ENCODE measurements at places on chromosomes 16 and 17. TPM values are rescaled to one million over a fixed set of nuclear protein-coding genes. Genes with fewer than 3 reads are reported as not detected.

The ZMYND15 gene
- total RNA-seq: 0.09 TPM

The GPRC5C gene
- 1.3 TPM for total RNA-seq

The TLE7 gene
- not detected for total RNA-seq

The NFATC2IP gene
- total RNA-seq: 72.7 TPM

The RAB37 gene
- 2.7 TPM for total RNA-seq

The BCAR1 gene
- 1.7 TPM for total RNA-seq

The NXN gene
- 0.93 TPM for total RNA-seq

The KRTAP9-4 gene
- total RNA-seq: not detected

The ARL5C gene
- not detected for total RNA-seq

The TBC1D3L gene
- total RNA-seq: 0.39 TPM

The BRICD5 gene
- 8.8 TPM for total RNA-seq

The TAC4 gene
- not detected for total RNA-seq

The CDRT15L2 gene
- total RNA-seq: not detected

The DHRS7C gene
- not detected for total RNA-seq

The MYLK3 gene
- 0.27 TPM for total RNA-seq

The TNFSF12 gene
- 10.9 TPM for total RNA-seq

The RAMP2 gene
- total RNA-seq: not detected

The CENPN gene
- total RNA-seq: 45.7 TPM

The EME1 gene
- 38.3 TPM for total RNA-seq

The KRTAP9-2 gene
- total RNA-seq: not detected

The LDAF1 gene
- 11.7 TPM for total RNA-seq

The CCL16 gene
- total RNA-seq: not detected

The CACNG5 gene
- not detected for total RNA-seq

The CLEC19A gene
- total RNA-seq: not detected

The GPR139 gene
- not detected for total RNA-seq

The CARD14 gene
- total RNA-seq: not detected

The SYT17 gene
- not detected for total RNA-seq

The HOXB2 gene
- 3.3 TPM for total RNA-seq

The RRAD gene
- total RNA-seq: 0.19 TPM

The ELAC2 gene
- total RNA-seq: 67.4 TPM

The HOXB9 gene
- 1.9 TPM for total RNA-seq

The ATPAF2 gene
- total RNA-seq: 32.9 TPM

The STAT5A gene
- 203 TPM for total RNA-seq

The ADAMTS18 gene
- total RNA-seq: not detected

The TLCD2 gene
- 0.39 TPM for total RNA-seq

The MSLN gene
- total RNA-seq: not detected

The NEUROD2 gene
- not detected for total RNA-seq

The ACBD4 gene
- 12.7 TPM for total RNA-seq

The CPHXL2 gene
- not detected for total RNA-seq

The XYLT2 gene
- 30.4 TPM for total RNA-seq

The P2RX5 gene
- total RNA-seq: 69.7 TPM

The UNC13D gene
- total RNA-seq: 133 TPM

The IL17C gene
- 0.18 TPM for total RNA-seq

The PRKCB gene
- 83.8 TPM for total RNA-seq

The NPIPB2 gene
- total RNA-seq: 7.2 TPM

The SAT2 gene
- 15.9 TPM for total RNA-seq

The KRT17 gene
- total RNA-seq: not detected

The HDAC5 gene
- total RNA-seq: 16.5 TPM

The TLK2 gene
- 37.4 TPM for total RNA-seq

Measured in activated CD4-positive, alpha-beta T cell treated with anti-CD3 and anti-CD28 coated beads for 36 hours (primary cell).